ENCODE measurements at places on chromosomes 2 and 18.

- no peak for DNase-seq
These were observed 357.0 kb upstream of the FSIP2 start for GRCh38 chr2:185381631-185382030.

GRCh38 chr2:73089270-73090030 lies 17.9 kb upstream of the SFXN5 start:
- DNase-seq: peak; percentile 98

DNA sequence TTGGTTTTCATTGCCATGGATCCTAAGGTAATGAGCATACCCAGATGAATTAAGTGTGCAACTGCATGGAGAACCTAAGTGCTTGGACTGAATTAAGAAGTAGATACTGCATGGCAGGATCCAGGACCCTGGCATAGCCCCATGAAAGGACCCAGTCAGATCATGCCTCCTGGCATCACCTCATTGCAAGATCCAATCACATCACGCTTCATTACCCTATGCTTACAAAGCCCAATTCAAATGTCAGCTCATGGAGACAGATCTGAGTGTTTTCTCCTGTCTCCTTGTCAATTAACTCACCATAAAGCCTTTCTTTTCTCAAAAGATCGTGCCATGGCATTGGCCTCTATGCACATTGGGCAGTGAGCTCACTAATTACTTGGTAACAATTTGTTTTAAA lies 519.8 kb upstream of the ZNF804A start:
- DNase-seq: peak; percentile 8

- peak; percentile 17 for DNase-seq
These were observed 5.6 kb downstream of the TMEM163 start for GRCh38 chr2:134713176-134713575.

DNA sequence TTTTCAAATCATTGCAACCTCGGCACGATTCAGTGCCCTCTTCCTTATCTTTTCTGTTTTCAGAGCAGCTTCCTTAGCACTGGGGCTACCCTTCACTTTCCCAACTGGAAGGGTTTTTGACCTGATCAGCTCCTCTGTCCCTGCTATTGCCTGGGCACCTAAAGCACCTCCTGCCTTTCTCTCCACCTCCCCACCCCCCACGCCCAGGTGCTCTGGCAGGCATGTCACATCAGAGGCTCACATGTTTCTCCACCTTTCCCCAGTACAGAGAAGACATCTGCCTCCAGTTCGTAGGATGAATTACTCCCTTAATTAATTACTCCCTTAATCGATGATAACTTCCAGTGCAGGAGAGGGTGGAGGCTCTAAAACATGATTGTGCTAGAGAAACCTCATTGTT lies 88.7 kb upstream of the LCLAT1 start:
- DNase-seq: no peak

DNA sequence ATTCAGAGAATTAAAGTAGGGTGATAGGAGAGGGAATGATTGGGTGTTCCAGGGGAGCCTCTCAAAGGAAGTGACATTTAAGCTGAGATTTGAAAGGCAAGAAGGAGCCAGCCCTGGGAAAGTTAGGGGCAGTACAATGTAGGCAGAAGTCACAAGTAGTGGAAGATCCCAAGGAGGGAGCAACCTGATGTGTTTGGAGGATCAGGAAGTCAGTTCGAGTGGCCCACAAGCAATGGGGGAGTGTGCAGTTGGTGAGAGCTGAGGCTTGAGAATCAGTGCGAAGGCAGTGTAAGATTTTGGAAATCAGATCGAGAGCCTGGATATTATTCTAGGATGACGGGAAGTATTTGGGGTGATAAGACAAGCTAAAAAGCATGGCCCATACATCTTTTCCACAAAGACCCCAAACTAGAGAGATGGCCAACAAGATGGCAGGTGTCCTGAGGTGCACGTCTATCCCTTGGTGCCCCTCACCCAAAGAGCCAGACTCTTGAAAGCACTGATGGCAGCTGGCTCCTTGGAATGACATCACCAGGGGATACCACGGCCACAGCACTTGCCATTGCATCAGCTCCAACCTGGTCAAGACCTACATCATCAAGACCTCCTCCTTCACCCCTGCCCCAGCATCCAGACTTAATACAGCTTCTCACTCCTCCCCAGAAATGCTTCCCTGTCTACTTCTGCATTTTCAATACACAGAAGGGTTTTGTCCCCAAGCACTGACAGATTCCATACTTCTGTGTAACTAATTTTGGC lies 127.3 kb downstream of the BCL2 start:
- DNase-seq: no peak

GRCh38 chr18:8816816-8817215 lies 111.5 kb downstream of the MTCL1 start:
- DNase-seq: peak; percentile 61

GRCh38 chr2:174591740-174592139 lies 5.9 kb downstream of the WIPF1 start:
- DNase-seq: no peak

- DNase-seq: no peak
These were observed 431 bp upstream of the EIF5B start for GRCh38 chr2:99336804-99337112.

DNA sequence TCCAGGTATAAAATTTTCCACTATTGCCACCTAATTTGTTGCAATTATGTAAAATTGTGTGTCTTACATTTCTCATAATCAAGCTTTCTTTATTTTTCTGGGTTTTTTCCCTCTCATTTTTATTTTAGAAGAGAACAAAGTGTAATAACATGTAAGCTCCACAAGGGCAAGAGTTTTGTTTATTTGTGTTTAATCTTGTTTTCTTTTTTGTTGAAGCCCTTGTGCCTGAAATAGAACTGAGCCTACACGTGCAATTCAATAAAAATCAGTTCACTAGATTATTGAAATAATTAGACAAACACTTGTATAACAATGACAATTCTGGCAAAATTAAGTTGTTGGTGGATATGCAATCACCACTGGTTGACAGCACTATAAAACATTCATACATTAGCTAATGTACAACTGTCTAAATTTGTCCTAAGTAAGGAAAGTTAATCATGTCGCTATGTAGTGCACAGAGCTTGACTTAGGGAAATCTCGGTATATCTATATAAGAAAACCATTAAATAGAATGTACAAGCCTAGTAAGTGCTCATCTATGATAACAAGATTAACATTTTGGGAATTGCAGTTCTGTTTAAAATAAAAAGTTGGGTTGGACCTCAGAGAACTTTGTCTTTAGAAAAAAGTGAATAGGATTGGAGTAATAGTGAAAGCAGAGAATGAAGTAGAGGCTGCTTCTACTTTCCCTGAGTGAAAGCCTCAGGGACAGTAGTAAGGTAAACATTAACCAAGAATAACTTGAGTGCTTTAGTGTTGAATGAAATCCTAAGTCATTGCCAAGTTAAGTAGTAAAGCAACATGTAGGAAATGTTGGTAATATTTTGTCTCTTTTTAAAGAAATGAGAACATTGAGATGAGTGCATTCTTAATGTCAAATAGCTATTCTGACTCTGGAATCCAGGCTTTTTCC lies 37.4 kb upstream of the NOL4 start:
- no peak for DNase-seq

GRCh38 chr2:1082456-1083205 lies 132.0 kb downstream of the SNTG2 start:
- DNase-seq: no peak

DNA sequence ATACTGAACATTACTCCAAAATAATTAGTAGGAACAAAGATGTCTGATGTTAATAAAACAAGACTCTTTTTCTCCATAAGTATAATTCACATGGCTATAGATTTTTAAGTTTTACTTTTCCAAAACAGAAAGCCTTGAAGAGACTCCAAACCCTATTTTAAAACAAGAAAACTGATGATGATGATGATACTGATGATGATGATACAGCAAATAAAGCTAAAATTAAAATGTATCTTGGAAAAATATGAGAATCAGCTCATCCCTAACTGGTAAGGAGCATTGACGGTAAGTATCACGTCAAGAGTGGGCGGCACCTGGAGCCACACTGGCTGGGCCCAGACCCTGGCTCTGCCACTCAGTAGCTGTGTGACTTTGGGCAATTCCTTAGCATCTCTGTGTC lies 39.6 kb downstream of the ID2 start:
- DNase-seq: no peak

DNA sequence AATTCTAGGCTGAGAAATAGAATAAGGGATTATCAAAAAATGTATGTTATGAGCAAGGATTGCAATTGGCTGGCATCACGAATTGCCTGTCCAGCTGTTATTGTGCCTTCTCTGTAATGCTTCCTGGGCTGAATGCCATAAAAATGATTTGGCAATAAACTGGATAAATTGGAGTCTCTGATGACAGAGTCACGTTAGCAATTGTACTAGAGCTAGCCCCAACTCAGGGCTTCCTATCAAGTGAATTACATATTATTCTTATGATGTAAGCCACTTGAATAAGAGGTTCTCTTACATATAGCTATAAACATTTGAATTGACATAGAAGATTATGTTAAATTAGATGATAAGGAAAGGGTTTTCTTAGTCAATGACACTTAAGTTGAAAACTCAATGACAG lies 607.5 kb upstream of the REG3G start:
- DNase-seq: no peak
